Activated T-cell treated with anti-CD3 and anti-CD28 coated beads, Interleukin-2, amount 50 U/mL, for 72 hours (primary cell): ENCODE measurements at places on chromosomes 1 and 21. TPM values are rescaled to one million over a fixed set of nuclear protein-coding genes. Genes with fewer than 3 reads are reported as not detected.

- no peak for DNase-seq
Measured at GRCh38 chr1:229993060-229993459, 74.0 kb upstream of the GALNT2 start.

- DNase-seq, result no peak
Measured at GRCh38 chr1:97366984-97367383, 553.9 kb downstream of the DPYD start.

- DNase-seq, result no peak
Measured at GRCh38 chr21:42349420-42350317, 1.1 kb downstream of the TFF2 start.

DNA sequence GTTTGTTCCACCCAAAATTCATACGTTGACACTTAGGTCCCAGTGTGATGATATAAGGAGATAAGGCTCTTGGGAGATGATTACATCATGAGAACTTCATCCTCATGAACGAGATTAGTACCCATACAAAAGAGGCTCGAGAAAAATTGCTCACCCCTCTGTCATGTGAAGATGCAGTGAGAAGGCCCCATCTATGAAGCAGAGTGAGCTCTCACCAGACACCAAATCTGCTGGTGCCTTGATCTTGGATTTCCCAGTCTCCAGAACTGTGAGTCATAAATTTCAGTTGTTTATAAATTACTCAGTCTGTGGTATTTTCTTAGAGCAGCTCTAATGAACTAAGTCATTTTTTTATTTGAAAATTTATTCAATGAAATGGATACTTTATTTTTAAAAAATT is 42.6 kb upstream of the USP25 start:
- no peak for DNase-seq

GRCh38 chr1:207649865-207650580 is 5.1 kb downstream of the CR1L start:
- DNase-seq, result no peak

GRCh38 chr1:209048941-209049669 is 534.4 kb upstream of the CAMK1G start:
- DNase-seq, result no peak

DNA sequence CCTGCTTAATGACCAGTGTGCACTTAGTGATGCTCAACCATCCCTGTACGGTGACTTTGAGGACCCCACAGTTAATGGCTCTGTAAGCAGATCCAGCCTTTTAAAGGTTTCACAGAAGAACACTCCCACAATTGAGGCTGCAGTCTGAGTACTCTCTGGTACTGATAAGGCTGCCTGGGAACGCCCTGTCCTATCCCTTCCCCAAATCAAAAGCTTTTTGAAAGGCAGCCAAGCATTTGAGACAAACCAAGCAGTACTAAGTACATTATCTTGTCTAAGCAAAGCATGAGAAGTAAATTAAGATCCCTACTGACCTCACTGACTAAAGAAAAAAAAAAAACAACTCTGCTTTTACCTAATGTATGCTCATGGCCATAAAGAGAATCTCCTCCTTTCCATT is 60.7 kb downstream of the SH3GLB1 start:
- DNase-seq, result no peak

The CNIH3 gene
- 0.62 TPM for total RNA-seq

GRCh38 chr1:35452106-35452774 is 105.0 kb downstream of the KIAA0319L start:
- DNase-seq, result no peak

DNA sequence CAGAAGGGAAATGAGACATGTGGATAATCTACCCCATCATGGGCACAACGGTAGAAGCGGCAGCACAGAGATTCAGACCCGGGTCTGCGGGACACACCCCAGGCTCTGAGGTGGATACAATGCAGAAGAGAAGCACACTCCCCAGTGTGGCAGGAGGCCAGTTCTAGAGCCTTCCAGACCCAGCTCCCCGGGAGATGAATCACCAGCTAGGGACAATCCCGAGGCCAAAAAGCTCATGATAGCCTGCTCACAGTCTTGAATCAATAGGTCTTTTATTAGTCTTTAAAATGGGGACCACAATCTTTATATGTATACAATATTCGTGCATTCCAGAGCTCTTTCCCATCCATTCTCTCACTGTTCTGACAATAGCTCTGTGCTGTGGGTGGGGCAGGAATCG is 57.3 kb upstream of the DIRAS3 start:
- DNase-seq, result no peak

- no peak for DNase-seq
Measured at GRCh38 chr21:45539046-45539795, 3.0 kb downstream of the SLC19A1 start.

The TRIM17 gene
- 1.6 TPM for total RNA-seq

The SH3BP5L gene
- 25.3 TPM for total RNA-seq

- DNase-seq, result no peak
Measured at GRCh38 chr1:228073857-228074545, 8.5 kb upstream of the ARF1 start.

GRCh38 chr1:36590771-36591170 is 108.1 kb upstream of the CSF3R start:
- DNase-seq, result no peak

The LRRC71 gene
- total RNA-seq, result not detected

DNA sequence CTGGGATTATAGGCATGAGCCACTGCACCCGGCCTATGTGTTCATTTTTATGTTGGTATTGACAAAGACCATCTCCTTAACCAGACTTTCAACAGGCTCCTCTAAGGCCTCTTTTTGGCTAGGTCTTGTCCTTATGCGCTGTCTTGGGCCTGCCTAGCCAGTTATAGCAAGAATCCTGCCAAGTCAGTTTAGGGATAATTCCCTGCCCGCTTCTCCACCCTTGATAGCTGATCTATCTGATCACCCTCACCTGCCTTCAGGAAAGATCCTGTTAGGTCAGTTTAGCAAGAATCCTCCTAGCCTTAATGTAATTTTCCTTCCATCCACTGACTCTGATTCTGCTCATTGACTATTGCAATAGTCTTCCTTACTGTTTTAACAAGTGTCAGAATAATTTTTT is 2.4 kb upstream of the B4GALT3 start:
- DNase-seq, result no peak

The CLCNKA gene
- not detected for total RNA-seq

DNA sequence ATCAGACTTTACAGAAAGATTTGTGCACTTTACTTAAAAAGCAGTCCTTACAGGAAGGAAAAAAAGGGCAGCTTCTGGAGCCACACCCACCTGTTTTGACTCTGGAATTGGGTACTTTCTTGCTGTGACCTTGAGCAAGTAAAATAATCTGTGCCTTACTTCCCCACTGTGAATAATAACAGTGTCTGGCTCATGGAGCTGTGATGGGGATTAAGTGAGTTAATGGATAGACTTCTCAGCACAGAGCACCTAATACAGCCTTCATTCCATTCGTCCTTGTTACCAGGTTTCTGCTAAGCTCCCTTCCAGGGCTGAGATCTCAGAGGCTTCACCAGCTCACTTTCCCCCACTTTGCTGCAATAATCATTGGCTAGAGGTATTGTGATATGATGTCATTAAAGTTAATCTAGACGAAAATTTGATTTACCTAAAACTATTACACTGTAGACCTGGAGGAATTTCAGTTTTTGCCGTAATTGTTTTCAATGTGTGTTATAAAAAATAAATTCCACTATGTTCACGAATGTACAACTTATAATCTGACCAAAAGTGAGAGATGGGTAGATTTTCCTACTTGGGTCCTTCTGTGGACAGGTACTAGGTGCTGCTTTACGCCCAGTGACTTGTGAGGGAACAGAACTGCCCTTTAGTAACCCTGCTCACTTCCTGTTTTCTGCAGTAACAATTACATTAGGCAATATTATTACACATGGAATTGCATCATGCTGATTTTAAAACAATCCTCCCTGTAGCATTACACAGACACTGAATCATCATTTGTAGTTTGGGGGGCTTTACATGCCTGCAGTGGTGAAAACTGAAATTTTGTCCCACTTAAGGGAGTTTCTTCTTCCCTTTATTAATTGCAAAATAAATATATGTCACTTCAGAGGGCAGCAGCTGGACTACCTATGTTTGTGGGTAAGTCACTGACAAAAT is 19.7 kb upstream of the ABCG1 start:
- DNase-seq, result no peak

The OLIG2 gene
- total RNA-seq, result not detected

The HSD3B2 gene
- not detected for total RNA-seq

- DNase-seq, result no peak
Measured at GRCh38 chr1:201772178-201772577, 56.8 kb upstream of the IPO9 start.
